Osteoblast (primary cell): ENCODE measurements at places on chromosomes 7 and 10. TPM values are rescaled to one million over a fixed set of nuclear protein-coding genes. Genes with fewer than 3 reads are reported as not detected.

Gene INPP5F
- total RNA-seq: 10.9 and 11.2 TPM in 2 replicates

Gene SAP25
- total RNA-seq: not detected in 2 replicates

GRCh38 chr7:99839287-99840021, 11.6 kb downstream of the CYP3A43 start:
- DNase-seq: peak; percentile 9

DNA sequence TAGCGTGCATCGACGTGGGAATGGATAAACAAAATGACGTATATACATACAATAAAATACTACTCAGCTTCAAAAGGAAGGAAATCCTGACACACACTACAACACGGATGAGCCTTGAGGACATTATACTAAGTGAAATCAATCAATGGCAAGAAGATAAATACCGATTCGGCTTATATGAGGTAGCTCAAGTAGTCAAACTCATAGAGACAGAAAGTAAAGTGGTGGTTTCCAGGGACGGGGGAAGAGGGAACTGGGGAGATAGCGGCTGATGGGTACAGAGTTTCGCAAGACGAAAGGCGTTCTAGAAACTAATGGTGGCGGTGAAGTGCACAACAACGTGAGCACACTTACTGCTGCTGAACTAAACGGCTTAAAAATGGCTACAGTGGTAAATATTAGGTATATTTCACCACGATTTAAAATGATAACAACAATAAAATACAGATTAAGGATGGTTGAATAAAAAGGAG, 516.7 kb downstream of the PARD3 start:
- DNase-seq: no peak

DNA sequence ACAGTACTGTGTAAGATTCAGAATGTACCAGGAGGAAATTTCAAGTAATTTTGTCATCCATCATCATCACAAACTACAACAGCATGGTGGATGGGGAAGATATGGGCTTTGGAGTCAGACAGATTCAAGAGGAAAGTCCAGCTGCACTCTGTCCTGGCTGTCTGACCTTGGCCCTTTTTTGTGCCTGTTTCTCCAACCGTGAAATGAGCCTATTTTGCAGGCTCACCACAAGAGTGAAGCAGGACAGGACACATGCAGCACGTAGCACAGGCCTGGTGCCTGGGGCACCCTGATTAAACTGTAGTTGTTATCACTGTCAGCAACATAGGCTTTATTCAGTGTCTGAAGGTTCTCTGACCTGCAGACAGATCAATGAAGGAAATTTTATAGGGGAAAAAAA, 37.6 kb downstream of the RHOBTB1 start:
- DNase-seq: no peak

- DNase-seq: no peak
These were observed 97.0 kb downstream of the PFKFB3 start for GRCh38 chr10:6299743-6300105.

- DNase-seq: no peak
These were observed 1125.3 kb upstream of the C7orf33 start for GRCh38 chr7:147465223-147465622.

DNA sequence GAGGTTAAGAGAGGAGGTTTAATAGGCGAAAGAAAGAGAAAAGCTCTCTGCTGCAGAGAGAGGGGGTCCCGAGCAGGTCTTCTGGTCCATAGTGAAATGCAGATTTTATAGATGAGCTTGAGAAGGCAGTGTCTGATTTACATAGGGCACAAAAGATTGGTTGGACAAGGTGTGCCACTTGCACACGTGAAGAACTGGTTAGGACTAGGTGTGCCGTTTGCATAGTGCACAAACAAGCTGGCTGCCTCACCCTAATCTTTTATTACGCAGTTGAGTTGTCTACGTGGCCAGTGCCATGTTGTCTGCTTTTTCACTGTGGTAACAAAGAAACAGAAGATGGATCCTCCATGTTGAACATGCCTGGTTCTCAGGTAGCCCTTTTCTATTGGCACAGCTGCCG, 82.6 kb downstream of the AMPH start:
- no peak for DNase-seq

Gene MORN4
- 4.0 and 7.7 TPM in 2 replicates for total RNA-seq

- DNase-seq: peak; percentile 79
These were observed 14.6 kb downstream of the RASGEF1A start for GRCh38 chr10:43252166-43252782.

DNA sequence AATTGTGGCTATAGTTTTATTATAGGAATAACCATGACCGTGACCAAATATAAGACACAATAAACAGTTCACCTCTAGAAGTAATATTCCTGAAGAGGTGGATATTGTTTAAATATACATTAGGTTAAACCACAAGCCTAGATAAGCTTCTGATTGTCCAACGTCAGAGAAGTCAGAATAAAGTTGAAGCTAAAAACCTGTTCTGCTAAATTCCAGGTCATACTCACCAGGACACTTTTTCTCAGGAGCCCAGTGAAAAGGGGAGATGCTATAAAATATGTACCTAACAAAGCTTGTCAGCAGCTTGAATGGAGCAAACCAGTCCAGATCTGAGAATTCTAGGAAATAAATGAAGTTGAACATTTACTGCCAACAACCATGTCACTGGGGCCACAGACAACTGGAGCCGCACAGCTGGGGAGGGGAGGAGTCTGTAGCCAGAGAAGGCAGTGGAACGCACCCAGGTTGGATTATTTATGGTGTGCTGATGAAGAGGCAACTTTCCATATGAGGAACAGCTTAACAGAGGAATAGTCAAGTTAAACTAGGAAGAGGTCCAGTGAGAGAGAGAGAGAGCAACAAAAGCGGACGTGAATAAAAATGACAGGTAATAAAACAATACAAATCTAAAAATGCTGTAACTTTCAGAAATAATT, 191.1 kb downstream of the ZNF438 start:
- DNase-seq: no peak

DNA sequence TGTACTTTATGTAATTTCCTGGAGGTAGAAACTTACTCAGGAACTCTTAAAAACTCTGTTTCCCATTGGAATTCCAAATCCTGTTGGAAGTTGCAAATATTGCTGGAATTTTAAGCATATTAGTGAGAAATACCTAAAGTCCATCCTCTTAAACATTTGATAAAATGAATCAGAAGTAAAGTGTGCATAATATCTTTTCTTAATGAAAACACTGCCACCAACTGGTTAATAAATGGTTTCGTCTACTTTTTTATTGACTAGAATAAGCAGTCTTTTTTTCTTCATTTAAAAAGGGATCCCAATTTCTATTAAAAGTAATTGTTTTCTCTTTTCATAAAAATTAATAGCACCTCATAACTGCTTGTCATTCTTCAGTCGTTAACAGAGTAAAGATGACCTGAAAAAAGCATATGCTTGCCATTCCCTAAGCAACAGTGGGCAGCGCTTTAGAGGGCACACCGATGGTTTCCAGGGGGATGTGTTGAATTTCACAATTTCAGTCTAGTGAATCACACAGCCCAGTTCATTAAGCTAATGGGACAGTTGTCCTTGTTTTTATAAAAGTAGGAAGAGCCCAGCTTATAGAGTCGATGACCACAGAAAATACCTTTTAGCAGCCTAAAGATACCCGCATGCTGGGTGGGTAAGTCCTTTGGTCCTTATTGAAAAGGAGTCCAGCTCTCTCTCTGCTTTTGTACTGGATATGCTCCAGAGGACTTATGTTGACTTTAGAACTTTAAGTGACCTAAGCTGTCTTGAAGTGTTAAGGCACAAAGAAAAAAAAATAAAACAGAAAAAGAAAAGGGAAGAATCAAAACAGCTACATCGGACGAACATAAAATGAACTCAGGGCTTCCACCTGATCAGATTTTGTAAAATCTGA, 28.5 kb downstream of the NPS start:
- no peak for DNase-seq

- DNase-seq: no peak
These were observed 196.0 kb upstream of the IMMP2L start for GRCh38 chr7:111758332-111758731.
